ENCODE measurements at places on chromosomes 16 and 17.

GRCh38 chr17:22273308-22273707 lies 581.0 kb downstream of the KCNJ18 start:
- DNase-seq = no peak

DNA sequence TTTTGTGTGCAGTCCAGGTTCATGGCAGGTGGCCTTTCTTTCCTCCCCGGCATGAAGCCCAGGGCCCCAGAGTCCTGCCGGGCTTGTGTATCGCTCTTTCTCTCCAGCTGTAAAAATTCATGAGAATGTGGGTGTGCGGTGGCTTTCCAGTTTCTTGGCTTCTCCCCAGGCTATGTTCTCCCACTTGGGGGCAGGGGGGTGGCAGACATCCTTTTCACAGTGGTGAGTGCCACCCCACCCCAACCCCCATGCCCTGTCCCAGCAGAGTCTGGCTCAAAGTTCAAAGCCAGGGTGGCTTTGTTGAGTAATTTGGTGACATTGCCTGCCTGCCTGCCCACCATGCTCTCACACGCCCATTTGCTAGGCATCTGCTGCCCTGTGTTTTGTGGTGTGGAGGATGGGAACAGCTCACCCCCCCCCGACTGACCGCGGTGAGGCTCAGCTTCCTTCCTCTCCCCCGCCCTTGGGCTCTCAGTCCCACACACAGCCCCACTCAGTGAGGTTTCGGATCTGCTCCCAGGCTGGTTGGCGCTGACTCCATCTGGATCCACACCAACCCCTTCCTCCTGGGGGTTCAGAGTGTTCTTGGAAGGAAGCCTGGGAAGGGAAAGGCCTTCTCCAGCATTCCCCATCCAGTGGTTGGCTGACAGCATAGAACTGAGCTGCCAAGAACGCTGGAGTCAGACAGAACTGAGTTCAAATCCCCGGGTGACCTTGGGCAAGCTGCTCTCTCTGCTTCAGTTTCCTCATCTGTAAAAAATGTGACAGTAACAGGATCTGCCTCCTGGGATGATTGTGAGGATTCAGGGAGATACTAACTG lies 36.0 kb downstream of the CHD9 start:
- no peak for DNase-seq

DNA sequence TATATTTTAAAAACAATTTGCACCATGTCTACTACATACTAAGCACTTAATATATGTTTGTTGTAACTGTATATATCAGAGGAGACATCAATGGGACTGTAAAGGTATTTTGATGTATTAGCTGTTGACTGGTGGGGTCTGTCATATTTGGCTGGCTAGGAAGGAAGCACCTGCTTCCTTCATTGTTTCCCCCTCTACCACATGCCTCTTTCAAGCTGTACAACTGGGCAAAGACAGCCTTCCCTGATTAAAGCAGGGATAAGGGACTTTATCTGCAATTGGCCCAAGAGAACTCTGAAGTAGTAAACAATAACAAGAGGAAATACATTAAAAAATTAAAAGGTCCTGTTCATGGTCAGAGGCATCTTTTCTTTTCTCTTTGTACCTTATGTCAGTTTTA lies 5.5 kb upstream of the SLFN12L start:
- DNase-seq = no peak

DNA sequence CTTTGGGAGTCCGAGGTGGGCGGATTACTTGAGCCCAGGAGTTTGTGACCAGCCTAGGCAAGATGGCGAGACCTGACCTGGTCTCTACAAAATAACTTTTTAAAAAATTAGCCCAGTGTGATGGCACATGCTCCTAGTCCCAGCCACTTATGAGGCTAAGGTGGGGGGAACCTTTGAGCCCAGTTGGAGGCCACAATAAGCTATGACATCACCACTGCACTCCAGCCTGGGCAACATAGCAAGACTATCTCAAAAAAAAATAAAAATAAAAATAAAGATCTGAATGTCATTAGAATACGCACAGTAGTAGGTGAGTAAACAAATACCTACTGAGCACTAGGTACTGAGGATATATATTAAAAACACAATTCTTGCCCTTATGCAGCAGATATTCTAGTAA lies 3.1 kb downstream of the SIAH1 start:
- no peak for DNase-seq

DNA sequence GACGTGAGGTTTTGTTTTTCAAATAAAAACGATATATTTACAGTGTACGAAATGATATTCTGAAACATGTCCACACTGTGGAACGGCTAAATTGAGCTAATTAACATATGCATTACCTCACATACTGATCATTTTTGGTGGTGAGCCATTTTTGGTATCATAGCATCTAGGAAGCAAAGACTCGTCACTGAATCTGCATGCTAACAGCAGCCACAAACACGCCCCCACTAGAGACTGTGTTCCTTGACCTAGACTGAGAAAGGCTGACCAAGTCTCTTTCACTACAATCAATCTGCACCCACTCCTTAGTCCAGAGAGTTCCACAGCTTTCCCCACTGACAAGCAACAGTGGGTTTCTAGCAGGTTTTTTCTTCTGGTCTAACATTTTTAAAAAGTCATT lies 29.5 kb downstream of the NPLOC4 start:
- DNase-seq = no peak

DNA sequence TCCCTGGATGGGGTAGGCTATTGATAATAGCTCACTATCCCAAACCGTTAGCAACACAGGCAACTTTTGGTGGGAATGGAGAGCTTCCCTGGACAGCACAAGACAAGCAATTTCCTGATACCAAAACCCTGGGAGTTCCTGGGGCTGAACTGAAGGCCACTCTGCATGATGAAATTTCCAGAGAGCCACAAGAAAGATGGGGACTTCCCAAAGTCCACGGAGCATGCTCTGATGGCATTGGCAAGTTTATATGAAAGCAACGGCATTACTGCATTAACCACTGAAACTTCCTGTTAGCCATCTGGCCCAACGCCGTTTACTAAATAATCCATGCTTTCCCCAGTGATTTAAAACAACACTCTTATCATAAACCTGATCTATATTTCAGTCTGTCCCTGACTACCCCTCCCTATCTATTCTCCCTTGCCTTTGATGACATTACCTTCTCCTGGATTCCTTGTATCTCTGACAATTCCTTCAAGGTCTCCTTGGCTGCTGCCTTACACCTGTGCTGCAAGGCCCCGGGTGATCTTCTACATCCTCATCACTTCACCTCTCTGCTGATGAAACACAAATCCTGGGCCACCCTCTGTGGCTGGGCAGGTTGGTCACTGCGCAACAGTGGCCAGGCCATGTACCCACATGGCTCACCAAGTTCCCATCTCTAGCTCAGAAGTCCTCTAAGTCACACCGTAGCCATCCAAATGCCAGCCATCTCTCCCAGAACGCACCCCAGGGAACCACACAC lies 108.5 kb upstream of the RCVRN start:
- no peak for DNase-seq

DNA sequence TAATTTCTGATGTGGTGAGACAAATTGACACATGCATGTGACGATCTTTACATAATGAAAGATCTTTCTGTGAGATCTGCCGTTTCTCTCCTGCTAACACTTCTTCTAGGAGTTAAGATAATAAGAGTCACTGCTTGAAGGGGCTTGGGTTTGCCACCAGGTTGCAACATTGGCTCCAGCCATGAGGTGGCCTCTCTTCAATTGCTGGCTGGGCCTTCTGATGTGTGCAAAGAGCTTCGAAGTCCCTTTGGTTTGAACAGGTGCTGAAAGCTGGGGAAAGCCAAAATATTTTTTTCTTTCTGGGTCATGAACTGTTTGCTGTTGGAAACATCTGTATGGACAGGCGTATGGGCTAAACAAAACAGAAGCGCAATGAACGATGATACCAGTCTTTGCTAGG lies 204.1 kb upstream of the SALL1 start:
- DNase-seq = no peak

GRCh38 chr16:88526008-88526905 lies 43.9 kb upstream of the ZC3H18 start:
- DNase-seq = no peak

DNA sequence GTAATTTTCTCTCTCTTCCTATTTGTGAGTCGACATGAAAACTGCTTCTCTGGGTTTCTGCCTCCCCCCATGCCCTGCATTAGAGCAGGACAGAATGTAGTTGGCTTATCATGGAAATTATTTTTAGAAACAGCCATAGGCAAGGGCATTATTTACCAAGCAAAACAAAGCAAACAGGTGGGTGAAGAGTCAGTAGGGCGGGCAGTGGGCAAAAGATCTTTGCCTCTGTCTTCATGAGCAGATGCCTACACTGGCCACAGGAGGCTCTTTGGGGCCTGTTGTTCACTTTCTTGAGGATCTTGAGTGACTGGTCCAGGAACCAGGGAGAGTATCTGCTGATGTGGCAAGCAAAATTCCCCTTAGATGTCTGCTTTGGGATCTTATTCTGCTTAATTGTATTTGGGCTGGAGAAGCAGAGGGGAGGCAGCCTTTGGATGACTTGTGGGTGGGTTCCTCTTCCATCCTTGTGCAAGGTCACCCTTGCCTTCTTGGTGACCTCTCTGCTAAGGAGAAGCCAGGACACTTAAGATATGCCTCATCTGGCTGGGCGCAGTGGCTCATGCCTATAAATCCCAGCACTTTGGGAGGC lies 42.5 kb upstream of the CLEC19A start:
- DNase-seq = no peak

GRCh38 chr16:19883296-19883965 lies 1.2 kb downstream of the GPRC5B start:
- no peak for DNase-seq

- no peak for DNase-seq
Measured at GRCh38 chr16:81758376-81758775, 20.7 kb upstream of the PLCG2 start.

GRCh38 chr17:2335726-2336214 lies 487 bp downstream of the TSR1 start:
- no peak for DNase-seq

GRCh38 chr17:14557480-14557879 lies 256.6 kb downstream of the HS3ST3B1 start:
- no peak for DNase-seq

DNA sequence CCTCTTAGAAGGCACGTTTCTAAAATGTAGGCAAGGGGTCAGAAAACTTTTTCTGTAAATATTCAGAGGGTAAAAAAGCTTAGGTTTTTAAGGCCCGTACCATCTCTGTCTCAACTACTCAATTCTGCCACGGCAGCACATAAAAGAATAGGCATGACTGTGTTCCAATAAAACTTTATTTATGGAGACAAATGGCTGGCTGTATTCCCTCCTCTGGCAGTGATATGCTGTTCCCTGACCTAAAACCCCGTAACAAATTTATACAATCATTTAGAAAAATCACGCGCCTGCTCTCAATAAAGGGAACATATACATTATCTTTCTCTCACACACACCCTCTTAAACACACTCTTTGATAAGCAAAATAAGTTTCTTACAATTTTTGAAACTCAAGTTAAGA lies 138.7 kb downstream of the ZFHX3 start:
- DNase-seq = no peak

DNA sequence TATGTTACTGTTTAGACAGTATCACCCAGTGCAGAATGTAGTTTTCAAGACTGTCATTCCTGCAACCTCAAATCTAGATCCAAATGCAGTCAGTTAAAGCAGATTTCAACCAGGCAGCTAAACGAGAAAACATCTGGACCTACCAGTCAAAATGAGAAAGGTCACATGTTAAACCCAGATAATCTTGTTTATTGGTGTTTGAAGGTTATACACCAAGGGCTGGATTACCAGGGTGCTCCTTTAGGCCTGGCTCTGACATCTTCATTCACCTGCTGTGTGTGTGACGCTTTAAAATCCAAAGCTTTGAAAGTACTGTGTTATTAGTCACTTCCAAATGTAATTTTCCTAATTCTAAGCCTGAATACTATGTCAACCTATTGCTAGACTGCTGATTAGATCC lies 54.9 kb downstream of the IKZF3 start:
- no peak for DNase-seq

- DNase-seq = no peak
Measured at GRCh38 chr17:48543107-48543853, 1.6 kb downstream of the HOXB2 start.

DNA sequence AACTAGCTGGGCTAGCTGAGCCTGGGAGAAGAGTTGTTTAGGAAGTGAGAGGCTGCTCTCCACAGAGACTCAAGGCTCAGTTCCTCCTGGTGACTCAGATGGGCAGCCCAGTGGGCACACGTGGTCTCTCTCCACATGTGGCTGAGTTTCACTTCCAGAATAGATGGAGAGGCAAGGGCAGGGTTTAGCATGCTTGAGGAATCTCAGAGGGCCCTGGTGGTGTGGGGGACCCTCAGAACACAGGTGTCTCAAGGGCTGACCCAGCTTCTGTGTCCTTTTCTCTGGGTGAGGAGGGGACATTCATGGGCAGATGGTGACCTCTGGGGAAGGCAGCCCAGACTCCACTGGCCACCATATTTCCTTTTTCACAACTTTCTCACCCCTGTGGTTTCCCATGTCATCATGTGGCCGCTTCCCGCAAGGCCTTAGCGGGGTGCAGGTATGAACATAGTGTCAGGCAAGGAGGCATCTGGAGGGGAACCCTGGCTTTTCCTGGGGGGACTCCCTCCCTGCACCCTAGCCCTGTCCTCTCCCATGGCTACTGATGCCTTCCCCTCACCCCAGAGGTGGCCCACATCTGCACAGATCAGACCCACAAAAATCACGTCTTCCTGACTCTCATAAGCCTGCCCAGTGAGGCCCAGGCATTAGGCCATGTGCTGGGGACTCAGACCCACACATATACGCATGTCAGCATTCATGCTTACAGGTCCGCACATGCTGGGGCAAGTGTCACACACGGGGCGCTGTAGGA lies 3.3 kb downstream of the GRN start:
- no peak for DNase-seq

DNA sequence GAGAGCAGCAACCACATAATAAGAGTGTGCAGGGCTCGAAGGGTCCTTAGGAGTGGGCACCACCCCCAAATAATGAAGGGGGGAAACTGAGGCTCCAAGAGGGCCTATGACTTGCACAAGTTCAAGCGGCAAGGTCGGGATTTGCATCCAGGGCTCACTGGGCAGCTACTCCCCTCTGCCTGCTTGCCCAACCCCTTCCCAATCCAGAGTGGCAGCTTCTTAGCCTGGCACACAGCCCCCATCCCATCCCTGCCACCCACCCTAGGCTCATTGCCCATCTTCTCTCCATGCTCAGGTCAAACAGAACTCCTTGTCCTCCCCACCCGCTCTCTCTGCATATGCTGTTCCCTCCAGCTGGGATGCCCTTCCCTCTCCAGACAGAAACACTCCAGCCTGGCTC lies 2.4 kb downstream of the SPPL2C start:
- no peak for DNase-seq

- DNase-seq = no peak
Measured at GRCh38 chr17:32330147-32330546, 11.8 kb downstream of the C17orf75 start.

GRCh38 chr17:35084987-35085386 lies 21.5 kb upstream of the RFFL start:
- DNase-seq = no peak

Measured in stimulated activated CD8-positive, alpha-beta memory T cell treated with anti-CD3 and anti-CD28 coated beads, Interleukin-7, amount 100 ng/mL, for 1 hour (primary cell).